ENCODE measurements at places on chromosomes 16 and 17.
A peak's percentile ranks its signal among the peaks of the same experiment; 100 is the strongest.

GRCh38 chr17:56982312-56982711, 4.4 kb downstream of the SCPEP1 start:
- DNase-seq = no peak

DNA sequence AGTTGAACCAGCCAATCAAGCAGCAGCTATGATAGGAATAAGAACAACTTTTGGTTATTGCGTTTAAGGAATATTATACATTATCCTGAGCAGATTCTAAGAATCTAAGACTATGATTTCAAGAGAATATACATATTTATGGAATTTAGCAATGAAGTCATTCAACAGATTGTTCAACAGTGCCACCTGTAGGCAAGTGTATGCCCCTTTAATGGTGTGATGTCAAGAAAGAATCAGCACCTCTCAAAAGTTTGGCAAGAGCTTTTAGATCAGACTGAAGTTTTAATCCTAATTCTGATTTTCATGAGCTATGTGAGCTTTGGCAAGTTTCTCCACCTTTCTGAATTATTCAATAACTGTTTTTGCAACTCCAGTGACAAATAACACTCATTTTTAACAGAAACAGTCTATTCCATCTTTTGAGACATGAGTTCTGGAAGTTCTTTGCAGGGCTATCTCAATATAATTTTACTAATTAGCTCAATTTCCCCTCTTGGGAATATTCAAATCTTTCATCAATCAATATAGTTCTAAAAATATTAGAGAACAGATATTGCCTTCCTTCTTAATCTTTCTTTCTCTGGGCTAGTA, 474.3 kb upstream of the TOM1L1 start:
- DNase-seq = peak; percentile 3

DNA sequence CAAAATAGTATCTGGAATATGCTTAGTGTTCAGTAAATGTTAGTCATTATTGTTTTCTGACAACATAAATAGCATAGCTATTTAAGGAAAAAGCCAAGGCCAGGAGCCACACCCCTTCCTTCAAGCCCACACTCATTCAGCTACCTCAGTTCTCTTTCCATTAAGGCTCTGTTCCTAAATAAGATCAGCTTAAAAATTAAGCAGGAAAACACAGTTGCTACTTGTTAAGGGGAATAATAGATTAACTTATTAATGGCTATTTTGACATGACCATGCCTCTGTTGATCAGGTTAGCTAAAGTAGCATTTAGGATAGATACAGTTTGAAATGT, 158.1 kb downstream of the CHD9 start:
- DNase-seq = no peak

- DNase-seq = no peak
These were observed 81.8 kb upstream of the KIFC3 start for GRCh38 chr16:57883953-57884654.

DNA sequence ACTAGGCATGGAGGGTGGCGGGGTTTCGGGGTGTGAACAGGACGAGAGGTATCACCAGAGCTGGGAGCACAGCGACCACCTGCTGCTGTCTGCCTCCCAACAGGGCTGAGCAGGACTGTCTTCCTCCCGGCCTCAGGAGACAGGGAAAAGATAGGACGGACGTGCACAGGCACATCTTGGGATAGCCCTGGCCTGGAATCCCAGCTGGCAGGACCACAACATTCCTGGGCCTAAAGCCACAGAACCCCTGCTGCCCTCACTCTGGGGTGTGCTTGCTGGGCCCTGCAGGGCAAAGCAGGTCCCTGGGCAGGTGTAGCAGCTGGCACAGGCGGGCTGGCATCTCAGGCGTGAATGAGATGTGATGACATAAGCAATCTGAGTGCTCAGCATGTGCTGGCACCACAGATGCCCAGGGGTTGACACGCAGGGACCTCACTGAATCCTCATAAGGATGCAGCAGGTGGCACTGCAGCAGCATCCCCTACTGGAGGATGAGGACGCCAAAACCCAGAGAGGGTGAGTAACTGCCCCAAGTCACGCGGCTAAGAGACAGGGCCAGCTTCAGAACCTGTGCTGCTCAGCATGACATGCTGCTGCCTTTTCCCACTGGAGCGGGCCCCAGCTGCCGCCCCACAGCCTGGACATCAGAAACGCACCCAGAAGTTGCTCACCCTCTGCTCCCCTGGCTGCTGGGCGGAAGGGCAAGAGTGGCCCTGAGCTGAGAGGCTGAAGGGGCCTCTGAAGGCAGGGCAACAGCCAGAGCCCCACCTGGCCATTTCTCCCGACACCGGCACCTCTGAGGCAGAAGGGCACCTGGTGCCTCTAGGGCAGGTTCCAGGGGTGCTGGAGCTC, 7.1 kb downstream of the CORO7 start:
- DNase-seq = no peak

DNA sequence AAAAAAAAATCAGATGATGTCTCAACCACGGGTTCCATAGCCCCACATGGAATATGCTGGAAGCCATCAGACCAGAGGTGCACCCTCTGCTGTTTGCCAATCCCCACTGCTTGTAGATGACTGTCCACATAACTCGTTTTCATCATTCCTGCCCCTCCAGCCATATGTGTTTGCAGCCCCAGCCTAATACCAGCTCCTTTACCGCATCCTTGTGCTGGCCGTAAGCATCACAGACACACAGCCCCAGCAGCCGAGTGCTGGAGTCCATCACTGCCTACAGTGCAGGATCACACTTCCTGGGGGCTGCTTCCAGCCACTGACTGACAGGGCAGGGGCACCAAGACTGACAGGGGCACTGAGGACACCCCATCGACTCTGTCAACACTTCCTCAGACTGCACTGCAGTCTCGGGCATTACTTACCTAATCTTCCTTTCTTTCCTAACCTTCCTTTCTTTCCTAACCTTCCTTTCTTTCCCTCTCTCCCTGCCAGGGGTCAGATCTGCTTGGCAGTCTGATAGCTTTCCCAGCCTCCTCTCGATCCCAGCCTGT, 5.0 kb downstream of the RCVRN start:
- no peak for DNase-seq

DNA sequence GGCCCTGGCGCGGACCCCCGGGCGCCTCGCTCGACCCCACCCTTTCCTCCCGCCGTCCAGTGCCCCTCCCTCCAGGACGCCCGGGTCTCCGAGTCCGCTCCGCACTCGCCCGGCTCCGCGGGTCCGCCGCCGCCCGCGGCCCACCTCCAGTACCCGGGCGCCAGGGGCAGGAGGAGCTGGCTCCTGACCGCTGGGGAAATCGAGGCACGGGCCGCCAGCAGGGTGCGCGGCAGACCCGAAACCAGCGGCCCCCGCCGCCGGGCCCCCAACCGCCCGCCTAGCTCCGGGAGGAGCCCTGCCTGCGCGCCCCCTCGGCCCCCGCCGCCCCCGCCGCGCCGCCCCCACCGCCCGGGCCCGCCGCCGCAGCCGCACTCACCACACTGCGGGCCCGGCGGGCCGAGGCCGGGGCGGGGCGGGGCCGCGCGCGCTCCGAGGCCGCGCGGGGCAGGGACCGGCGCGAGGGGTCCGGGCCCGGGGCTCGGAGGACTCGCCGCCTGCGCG, 333 bp downstream of the MAFG start:
- no peak for DNase-seq

- no peak for DNase-seq
These were observed 15.5 kb downstream of the CES1 start for GRCh38 chr16:55817236-55817912.

DNA sequence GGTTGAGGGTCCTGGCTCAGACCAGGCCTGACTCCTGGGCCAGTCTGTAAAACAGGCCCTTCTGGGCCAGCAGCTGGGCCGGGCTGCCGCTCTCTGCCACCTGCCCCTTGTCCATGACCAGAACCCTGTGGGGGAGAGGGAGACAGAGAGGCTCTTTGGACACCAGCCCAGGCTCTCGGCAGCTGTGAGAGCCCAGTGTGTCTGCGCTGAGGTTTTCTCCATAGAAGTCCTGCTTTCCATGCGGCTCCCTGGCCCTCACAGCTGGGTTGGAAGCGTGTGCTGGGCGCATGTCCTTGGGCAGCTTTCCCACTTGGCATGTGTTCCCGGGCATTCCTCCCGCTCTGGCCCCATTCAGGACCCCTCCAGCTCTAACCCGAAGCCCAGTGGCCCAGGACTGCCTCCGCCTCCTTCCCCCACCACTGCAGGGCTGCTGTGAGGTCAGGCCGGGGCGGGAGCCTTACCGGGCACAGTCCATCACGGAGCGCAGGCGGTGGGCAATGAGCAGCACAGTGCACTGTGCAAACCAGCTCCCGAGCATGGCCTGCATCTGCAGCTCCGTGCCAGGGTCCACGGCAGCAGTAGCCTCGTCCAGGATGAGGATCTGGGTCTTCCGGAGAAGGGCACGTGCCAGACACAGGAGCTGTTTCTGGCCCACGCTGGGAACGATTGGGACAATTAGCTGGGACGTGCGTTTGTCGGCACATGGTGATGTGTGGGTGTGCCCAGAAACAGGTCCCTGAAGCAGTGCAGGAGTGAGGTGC, 73.0 kb downstream of the ABCC6 start:
- DNase-seq = no peak

- no peak for DNase-seq
These were observed 225.2 kb downstream of the CHD9NB start for GRCh38 chr16:52827456-52827855.

- DNase-seq = no peak
These were observed 15.3 kb upstream of the TRIM37 start for GRCh38 chr17:59121901-59122480.

GRCh38 chr17:979539-980405, at the start of gene NXN:
Gene NXN (minus strand): TSS chr17:979776.
- peak; percentile 58 for DNase-seq

GRCh38 chr16:28572696-28573510, 19.2 kb downstream of the SGF29 start:
- DNase-seq = peak; percentile 61

DNA sequence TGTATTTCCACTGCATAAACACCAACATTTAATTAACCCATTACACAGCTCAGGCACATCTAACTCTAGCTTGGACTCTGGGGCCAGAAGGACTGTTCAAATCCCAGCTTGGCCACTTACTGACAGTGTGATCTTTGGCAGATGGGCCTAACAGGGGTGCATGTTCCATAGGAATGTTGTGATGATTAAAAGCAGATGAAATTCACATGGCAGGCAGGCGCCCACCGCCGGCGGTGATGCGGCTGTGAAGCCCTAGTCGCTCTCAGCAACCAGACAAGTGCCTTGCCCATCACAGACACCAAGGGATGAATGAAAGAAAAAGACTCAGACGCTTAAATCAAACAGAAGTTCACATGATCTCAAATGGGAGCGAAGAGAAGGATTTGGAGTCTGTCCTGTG, 84.6 kb upstream of the WSB1 start:
- no peak for DNase-seq

DNA sequence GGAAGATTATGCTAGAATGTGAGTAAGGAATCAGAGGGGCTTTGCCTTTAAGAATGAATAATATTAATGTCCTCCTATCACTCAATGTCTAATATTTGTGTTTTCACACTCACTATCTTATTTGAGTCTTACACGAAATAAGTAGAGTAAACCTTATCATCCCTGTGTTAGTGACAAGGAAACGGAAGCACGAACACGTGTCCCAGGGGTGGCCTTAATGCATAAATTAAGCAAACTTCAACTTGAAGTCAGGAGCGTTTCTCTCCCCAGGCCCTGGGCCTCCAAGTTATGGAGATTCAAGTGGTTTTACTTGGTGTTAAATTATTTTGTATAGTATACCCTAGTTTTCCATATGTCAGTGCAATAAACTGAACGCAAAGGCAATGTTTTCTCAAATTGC, 96.0 kb downstream of the WDR59 start:
- no peak for DNase-seq

DNA sequence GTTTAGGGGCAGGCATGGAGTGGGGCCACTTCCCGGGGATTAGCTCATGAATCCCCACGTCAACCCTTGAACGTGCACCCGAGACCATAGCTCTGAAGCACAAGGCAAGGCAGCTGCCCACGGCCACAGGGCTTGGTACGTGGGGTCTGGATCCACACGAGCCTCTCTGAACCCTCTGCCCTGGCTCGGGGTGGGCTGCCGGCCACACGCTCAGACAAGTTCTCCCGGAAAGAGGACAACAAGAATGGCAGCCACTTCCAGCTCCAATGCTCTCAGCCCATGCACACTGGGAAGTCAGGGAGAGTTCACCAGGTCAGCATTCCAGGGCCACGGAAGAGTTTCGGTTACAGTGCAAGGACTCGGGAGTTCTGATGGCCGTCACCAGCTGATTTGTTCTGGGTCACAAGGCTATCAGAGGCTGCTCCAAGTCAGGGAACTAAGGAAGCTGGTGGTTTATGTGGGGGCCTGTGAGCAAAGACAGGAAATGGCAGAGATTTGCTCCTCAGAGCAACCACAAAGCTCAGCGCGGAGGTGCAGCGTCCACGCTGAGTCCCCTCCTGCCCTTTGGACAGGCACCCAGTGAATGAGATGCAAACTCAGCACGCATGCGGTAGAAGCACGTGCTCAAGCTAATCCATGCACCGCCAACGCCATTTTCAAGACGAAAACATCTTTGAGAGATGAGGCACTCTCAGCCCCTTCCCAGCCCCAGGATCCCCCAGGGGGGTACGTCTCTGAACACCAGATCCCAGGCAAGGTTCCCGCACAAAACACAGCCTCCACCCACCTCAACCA, 356.4 kb downstream of the FOXL1 start:
- DNase-seq = no peak

- DNase-seq = no peak
These were observed 317.3 kb downstream of the FOXL1 start for GRCh38 chr16:86895606-86896005.

- no peak for DNase-seq
These were observed 5.3 kb upstream of the WDR24 start for GRCh38 chr16:695355-696089.

DNA sequence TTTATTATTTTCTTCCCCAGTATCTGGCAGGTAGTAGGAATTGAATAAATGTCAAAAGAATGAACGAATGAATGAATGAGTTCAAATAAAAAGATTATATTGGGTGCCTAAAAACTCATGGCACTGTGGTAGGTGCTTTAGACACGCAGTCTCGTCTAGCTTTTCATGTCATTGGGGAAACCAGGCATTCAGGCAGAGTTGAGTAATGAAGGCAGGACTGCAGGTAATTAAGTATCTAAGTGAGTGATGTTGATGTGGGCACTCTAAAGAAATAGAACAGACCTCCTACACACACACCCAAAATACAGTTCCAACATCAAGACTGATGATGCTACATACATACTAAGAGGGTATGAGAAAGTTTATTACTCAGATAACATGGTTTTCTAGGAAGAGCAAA, 96.6 kb downstream of the ZNF18 start:
- DNase-seq = no peak

GRCh38 chr16:27293343-27293742, 20.4 kb upstream of the IL4R start:
- DNase-seq = no peak
